ENCODE measurements at places on chromosomes 5 and 9.

GRCh38 chr5:69489246-69489645, 3.3 kb upstream of the OCLN start:
- DNase-seq, result no peak

DNA sequence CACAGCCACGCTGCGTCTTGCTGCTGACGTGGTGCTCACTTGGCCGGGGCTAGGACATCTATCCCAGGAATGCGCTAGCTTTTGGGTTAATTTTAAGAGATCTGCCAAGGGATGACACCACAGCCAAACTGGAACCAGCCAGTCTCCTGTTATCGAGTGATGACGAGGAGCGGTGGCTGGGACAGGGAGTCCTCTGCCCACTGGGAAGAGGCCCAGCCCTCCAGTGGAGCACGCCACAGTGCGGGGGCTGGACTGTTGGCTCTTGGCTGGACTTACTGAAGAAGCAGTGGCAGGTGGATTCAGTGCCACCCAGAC, 55.1 kb upstream of the PHYKPL start:
- DNase-seq, result no peak

DNA sequence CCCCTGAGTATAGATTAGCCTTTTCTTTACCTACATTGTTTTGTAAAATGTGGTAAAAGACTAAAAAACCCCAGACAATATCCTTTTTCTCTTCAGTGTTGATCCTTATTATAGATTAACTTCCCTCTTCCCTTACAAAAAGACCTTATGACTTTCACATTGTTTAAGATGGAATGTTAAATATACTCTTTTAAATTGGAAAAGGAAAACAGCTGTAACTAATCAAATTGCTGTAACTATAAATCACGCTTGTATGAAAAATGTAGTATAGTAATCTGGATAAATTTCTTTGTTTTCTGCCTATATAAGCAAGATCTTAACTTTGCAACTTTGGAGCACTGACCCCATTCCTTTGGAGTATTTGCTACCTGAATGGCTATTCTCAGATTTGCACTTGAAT, 383.1 kb downstream of the FAM170A start:
- DNase-seq, result no peak

DNA sequence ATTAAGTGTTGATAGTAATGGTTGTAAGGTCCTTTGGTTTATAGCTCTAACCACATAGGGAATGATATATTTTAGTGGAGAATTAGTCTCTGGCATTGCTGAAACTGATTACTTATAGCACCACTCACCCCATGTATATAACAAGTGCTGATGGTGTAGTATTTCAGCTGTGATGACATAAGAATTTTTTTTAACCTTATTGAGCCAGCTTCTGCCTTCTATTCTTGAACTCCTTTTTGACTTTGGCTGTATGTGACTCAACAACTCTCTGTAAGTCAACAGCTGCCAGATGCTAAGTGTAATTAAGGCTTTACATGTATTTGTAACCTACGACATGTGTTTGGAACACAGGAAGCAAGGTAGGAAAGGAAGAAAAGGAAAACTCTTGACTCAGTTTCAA, 929.6 kb upstream of the WWC1 start:
- no peak for DNase-seq

GRCh38 chr9:93674580-93675335, 98.4 kb downstream of the PHF2 start:
- DNase-seq, result no peak

Data from RPMI7951 (cell line).